ENCODE measurements at places on chromosomes 5 and 9. TPM values are rescaled to one million over a fixed set of nuclear protein-coding genes. Genes with fewer than 3 reads are reported as not detected.

DNA sequence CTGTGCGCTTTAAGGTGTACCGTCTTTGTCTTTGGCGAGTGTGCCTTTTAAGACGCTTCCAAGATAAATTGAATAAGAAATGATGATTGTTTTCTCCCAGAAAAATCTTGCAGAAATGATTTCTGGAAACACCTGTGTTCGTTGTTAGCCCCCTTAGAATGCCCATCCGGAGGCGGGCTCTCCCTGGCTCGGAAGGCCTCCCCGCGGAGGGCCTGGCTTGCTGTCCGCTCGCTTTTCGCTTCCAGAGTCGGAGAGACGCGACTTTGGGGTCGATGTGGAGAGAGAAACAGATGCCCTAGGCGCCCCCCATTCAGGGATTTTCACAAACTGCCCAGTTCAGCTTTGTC, 23.9 kb downstream of the LECT2 start:
- no peak for DNase-seq

DNA sequence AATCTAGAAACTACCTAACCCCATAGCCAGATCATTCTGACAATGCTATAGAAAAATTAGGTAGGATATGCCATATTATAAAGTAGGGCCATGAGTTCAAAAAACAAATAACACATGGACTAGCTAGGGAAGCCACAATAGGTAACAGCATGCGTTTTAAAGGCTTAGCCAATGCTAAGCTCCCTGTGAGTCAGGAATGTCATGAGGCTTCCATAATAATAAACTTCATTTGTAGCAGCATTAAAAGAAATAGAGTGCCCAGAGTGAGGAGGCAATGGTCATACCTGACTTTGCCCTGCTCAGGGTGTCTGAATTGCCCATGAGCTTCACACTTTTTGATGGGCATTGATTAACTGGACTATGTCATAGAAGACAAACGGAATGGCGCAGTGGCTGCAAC, 15.8 kb downstream of the FOXE1 start:
- no peak for DNase-seq

DNA sequence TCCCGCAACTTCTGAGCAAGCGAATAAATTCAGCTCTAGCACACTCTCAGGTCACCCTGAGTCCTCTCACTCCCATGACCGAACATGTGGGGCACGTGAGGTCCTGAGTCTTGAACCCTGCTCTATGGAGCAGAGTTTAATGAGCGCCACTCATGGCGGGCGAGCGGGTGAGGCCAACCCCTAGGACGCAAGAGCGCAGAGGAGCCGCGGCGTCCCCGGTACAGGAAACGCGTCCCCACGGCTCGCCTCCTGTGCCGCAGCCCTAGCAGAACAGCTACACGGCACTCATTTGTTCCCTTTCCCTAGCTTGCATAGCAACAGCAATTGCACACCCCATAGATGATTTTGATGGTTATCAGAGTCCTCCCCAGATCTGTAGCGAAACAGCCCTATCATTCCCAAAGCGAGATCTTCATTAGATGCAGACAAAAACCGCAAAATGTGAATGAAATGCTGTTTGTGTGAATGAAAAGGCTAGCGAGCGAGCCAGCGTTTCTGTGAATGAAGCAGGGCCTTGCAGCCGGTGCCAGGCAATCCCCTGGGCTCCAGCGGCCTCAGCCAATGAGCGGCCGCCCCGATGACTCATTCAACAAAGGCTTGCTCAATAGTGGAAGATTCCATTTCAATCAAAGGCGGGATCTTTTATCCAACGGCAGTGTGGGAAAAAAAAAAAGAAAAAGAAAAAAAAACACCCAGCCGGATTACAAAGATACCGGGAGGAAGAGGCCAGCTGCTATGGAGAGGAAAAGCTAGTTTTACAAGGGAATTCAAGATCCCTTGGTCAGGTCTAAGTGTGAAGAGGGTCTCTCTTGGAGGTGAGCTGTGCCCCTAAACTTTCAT, 1.5 kb upstream of the SHC3 start:
- DNase-seq: peak; percentile 82

DNA sequence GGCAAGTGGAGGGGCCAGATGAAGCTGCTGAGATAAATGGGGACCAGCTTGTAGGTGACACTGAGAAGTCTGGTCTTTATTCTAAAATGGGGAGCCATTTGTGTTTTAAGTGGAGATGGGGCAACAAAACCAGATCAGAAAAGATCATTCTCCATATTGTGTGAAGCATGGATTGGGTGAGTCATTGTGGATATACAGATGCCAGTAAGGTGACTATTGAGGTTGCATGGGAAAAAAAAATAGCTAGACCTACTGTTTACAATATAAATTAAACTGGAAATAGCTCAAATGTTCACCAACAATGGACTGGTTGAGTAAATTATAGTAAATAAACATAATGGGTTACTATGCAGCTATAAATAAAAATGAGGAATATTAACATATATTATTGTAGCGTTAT, 5.4 kb upstream of the MAP1B start:
- no peak for DNase-seq

DNA sequence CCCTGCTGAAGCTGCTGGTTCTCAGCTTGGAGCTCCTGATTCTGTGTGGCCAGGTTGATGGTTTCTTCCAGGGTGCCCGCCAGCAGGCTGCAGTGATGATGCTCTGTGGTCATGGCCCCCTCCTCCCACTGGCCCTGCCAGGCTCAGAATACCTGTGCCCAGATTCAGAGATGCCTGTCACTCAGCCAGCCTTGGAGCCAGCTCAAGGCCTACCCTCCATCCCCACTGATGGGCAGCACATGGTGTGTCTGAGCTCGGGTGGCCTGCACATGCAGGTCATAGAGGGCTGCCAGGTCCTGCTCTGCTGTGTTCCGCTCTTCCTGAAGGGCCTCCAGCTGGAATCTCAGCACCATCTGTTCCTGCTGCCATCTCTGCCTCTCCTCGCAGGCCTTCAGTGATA, 5.4 kb downstream of the SLC35A4 start:
- no peak for DNase-seq

DNA sequence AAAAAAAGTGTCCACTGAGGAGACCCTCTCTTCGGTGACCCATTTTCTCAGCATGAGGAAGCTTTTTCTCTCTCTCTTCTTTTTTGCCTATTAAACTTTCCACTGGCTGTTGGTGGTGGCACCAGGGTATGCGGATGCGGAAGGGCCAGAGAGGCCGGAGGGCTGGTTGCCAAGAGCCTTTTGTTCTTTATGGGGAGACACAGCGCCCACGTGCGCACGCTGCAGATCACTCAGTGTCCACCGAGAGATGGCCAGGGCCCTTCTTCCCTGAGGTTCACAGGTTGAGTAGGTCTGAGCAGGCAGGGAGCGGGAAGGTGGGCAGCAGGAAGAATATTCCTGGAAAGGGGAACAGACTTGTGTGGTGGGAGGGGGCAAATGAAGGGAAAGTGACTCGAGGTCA, 69.1 kb downstream of the STK10 start:
- DNase-seq: no peak

Gene CDH9
- 12.7 TPM for polyA plus RNA-seq

Gene MEGF9
- 20.9 TPM for polyA plus RNA-seq

Gene SLC46A2
- polyA plus RNA-seq: 0.08 TPM

Gene AQP7
- 14.8 TPM for polyA plus RNA-seq

Gene PFN3
- polyA plus RNA-seq: 0.47 TPM

Gene PCDH1
- 27.6 TPM for polyA plus RNA-seq

Gene FOXD4L3
- not detected for polyA plus RNA-seq

Measured in right renal cortex interstitium (tissue), 3 donors.